ENCODE measurements at places on chromosomes 11 and 22.
A peak's percentile ranks its signal among the peaks of the same experiment; 100 is the strongest.

DNA sequence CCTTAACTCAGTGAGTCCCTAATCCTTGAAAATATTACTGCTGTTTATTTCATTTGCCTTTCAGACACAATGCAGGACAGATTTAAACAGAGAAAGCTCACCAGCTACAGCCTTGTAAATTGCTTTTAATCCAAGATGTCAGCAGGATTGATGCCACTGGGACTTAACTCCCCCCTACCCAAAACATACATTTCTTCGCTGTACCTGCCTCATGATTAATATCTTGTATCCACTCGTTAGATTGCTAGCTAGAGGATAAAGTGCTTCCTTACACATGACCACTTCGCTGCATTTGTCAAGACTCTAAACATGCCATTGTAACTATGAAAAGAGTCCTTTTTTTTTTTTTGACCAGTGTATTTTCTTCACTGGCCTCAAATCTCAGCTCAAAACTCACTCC, 182.7 kb upstream of the MTMR2 start:
- no peak for DNase-seq

GRCh38 chr11:8721609-8722500, 39.3 kb downstream of the RPL27A start:
- DNase-seq, result no peak

DNA sequence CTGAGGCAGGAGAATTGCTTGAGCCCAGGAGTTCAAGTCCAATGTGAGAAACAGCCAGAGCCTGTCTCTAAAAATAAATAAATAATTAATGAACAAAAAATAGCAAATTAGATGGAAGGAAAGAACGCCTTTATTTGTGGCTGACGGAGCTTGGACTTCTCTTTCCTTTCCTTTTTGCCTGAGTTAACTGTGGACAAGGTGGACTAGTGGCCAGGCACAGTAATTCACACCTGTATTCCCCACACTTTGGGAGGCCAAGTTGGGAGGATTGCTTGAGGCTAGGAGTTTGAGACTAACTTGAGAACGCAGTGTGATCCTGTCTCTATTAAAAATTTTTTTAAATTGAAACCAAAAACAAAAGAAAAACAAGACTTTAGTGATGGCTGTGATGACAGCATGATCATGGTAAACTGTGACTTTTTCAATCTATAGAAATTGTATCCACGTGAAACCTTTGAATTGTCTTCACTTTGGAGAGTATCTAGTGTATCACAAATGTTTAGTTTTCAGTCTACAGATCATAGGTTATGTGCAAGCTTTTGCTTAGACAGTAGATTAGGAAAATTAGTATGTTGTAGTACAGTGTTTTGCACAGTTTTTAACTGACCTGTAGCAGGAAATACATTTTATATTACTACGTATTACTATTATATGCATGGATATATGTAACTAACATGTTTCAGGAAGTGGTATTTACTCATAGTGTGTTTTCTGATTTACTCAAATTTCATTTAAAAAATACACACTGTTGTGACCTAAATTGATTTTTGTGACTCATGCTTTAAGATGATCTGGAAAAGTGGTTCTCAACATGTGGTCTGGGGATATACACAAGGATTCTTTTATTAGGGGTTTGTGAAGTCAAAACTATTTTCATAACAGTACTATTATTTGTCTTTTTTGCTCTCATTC, 42.1 kb downstream of the KDM2A start:
- DNase-seq, result peak; percentile 19

GRCh38 chr11:121318848-121319834, 26.6 kb downstream of the SC5D start:
- peak; percentile 76 for DNase-seq

GRCh38 chr11:12005476-12005875, 3.0 kb downstream of the DKK3 start:
- DNase-seq, result no peak

DNA sequence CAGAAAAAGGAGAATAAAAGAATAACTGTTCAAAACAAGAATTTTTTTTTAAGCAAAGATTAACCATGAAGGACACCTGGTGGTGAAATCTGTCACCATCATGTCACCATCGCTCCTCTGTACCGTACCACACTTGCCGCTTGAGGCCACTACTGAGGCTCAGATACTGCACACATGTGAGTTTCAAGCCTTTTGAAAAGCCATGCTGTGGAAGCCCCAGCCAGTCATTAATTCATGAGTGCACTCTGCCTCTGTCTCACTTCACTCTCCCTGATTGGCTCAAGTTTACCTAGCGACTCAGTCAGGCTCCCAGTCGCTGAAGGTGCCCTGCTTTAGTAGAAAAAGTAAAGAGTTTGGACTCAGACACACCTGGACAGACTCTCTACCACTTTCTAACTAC, 6.6 kb upstream of the MS4A12 start:
- DNase-seq, result peak; percentile 56

DNA sequence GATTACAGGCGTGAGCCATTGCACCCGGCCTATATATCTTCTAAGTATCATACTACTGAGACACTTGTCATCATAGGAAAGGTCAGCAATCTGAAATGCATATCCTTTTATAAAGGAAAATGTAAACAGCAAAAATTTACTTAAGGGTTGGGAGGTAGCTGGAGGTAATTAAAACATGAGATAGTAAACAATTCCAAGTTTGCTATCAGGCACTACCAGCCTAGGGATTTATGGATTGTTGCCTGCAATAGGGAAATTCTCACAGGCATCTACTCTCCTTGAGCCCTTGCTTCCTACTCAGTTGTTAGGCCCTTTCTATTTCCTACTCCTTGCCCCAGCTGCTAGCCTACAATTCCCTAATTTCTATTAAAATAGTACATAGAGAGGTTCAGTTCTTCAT, 16.1 kb downstream of the PGR start:
- DNase-seq, result no peak

- DNase-seq, result no peak
Measured at GRCh38 chr22:45502215-45503049, at the start of gene FBLN1. Gene FBLN1, plus strand, starts transcription at chr22:45502883. Its CDS starts 103 bp downstream, at chr22:45502986.

- peak; percentile 45 for DNase-seq
Measured at GRCh38 chr11:95912902-95913560, 10.9 kb downstream of the MTMR2 start.

GRCh38 chr11:5611627-5612026, 13.2 kb upstream of the TRIM34 start:
- no peak for DNase-seq

GRCh38 chr22:43944670-43945430, 10.4 kb upstream of the SAMM50 start:
- no peak for DNase-seq

DNA sequence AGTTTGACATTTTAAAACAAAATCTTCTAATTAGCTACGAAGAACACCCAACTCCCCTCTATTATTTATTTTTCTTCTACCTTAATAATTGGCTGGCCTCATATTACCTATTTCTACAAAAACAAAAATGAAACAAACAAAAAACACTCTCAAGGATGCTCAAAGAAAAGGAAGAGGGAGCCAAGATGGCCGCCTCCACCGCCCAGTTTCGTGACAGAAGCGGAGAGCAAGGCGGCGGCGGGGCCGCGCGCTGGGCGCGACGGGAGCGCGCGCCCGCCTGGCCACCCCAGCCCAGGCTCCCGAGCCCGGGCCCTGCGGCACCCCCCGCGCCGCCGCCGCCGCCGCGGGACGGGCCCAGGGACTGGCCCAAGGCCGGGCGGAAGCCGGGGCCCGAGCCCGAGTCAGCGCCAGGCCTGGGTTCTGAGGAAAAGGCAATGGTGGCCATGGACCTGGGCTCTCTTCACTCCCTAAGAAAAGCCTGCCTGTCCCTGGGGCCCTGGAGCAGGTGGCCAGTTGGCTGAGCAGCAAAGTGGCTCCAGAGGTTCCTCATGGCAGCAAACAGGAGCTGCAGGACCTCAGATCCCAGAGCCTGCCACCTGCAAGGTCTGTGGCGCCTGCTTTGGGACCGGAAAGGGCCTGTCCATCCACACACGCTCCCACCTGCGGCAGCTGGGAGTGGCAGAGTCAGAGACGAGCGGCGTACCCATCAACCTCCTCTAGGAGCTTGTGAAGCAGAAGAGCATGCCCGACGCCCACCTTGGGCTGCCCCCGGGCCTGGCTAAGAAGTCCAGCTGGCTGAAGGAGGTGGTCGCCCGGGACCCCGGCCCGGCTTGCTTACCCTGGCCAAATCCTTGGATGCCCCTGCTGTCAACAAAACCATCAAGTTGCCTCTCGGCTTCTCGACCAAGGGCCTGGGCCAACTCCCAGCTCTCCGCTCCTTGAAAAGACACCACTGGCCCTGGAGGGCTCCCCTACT, 543.2 kb upstream of the CCDC179 start:
- DNase-seq, result no peak

- no peak for DNase-seq
Measured at GRCh38 chr11:113278925-113279324, 35.5 kb upstream of the TTC12 start.

- DNase-seq, result no peak
Measured at GRCh38 chr22:24584166-24584790, 8.6 kb downstream of the LRRC75B start.

DNA sequence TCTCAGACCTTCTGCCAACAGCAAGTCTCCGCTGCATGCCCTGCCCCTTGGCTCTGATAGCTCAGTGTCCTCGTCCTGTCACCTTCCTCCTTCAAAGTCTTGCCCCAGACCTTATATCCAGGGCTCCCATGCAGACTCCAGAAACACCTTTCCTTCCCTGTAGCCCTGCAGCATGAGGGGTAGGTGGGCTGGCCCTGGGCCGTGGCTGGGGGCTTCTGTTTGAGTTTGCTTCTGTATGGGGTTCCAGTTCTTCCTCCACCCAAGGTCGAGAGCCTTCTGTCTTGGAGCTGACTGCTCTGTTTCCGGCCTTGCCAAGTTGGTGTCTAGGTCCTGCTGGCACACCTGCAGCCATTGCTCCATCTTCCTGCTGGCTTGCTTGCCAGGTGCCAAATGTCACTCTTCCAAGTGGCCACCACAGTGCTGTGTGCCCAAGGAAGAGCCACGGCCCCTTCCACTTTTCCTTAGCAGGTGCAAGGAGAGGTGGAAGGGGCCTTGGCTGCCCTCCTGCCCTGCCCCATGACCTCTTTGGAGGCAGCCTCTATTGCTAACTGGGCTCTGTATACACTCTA, 74.8 kb upstream of the NECTIN1 start:
- no peak for DNase-seq
